ENCODE measurements at places on chromosomes 6 and 20.

GRCh38 chr6:17957904-17958620, 29.4 kb downstream of the KIF13A start:
- no peak for DNase-seq

GRCh38 chr6:150470960-150471665, 102.3 kb downstream of the IYD start:
- no peak for DNase-seq

GRCh38 chr6:107677399-107677798, 146.7 kb downstream of the SCML4 start:
- DNase-seq = no peak

DNA sequence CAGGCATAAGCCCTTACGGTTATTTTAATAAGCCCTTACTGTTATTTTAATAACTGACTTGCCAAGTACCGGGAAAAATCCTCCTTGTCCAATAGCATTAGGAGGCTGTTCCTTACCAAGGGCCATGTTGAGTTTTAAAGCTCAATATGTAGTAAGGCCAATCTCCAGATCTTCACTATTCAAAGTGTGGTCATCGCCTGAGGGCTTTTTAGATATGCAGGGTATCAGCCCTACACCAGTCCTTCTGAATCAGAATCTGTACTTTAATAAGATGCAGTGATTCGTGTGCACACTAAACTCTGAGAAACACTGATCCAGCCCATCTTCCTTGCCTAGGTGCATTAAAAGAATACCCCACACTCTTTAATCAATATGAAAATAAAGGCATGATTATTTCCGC, 72.8 kb upstream of the ZNF133 start:
- DNase-seq = no peak

GRCh38 chr6:14743474-14744211, 502.2 kb upstream of the JARID2 start:
- DNase-seq = no peak

DNA sequence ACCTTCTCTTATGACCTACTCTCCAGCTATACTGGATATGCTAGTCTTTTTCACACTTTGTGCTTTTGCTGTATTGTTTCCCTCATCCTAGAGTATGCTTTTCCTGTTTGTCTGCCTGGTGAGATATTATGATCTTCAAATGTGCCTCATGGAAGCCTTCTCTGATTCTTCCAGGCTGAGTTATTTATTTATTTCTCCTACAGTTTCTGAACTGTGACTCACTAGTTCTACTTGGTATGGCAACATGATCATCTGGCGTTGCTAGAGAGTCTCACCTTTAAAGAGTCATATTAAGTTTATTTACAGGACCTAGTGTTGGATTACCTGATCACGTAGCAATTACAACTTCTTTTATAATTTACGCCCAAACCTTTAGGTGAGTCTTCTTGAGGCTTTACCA, 81.2 kb upstream of the HDAC2 start:
- no peak for DNase-seq

DNA sequence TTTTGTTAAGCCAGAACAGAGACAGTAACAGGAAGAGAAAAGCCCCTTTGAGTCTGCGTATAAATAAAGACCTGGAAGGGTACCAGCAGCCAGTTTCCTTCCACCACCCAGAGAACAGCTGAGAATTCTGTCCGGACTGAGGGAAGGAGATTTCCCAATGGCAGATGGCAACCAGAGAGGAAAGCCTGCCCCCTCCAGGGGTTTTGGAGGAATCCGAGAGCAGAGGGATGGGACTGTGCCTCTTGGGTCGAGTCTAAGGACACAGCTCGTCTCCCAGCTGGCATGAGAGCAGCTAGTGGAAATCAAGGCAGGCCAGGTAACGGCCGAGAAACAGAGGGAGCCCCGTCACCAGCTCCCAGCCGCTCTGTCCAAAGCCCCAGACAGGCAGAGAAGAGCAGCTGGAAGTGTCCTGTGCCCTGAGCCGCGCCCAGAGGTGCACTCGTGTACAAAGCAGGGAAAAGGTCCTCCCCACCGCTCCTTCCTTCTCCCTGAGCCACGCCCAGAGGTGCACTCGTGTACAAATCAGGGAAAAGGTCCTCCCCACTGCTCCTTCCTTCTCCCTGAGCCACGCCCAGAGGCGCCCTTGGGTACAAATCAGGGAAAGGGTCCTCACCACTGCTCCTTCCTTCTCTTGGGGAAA, 134.0 kb upstream of the SNX9 start:
- DNase-seq = no peak

DNA sequence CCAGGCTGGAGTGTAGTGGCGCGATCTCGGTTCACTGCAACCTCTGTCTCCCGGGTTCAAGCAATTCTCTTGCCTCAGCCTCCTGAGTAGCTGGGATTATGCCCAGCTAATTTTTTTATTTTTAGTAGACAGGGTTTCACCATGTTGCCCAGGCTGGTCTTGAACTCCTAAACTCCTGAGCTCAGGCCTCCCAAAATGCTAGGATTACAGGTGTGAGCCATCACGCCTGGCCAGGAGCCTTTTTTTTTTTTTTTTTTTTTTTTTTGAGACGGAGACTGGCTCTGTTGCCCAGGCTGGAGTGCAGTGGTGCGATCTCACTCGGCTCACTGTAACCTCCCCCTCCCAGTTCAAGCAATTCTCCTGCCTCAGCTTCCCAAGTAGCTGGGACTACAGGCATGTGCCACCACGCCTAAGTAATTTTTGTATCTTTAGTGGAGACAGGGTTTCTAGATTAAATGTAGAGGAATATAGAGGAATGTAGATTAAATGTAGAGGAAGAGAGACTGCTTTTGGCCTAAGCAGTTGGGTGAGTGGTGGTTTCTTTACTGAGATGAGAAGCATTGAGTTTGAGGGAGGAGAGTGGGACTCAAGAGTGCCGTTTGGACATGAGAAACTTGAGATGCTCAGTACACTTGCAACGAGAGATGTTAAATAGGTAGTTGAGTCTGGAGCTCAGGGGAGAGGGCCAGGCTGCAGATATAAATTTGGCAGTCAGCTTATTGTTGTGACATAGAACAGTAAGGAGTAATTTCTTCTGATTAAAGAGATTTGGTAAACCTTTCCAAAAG, 16.7 kb downstream of the VAPB start:
- no peak for DNase-seq

- no peak for DNase-seq
Observed at GRCh38 chr6:147161974-147162495, 42.2 kb upstream of the STXBP5 start.

DNA sequence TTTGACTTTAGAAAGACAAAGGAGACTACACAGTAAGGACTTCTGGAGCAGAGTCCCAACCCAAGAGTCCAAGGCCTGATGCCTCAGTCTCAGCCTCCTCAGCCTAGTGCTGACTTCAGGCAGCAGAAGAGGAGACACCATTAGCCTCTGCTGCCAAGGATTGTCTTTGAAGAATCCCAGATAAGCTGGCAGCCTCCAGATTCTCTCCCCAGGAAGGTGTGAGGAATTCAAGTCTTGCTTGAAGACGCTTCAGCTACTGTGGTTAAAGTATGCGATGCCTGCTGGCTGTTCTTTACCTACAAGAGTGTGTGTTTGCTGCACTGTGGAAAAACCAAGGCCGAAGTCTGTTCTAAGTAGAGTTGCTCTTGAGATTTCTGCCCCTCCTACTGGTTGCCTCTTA, 215.9 kb upstream of the TCF21 start:
- no peak for DNase-seq

GRCh38 chr20:36499723-36500501, 41.4 kb upstream of the MYL9 start:
- no peak for DNase-seq

DNA sequence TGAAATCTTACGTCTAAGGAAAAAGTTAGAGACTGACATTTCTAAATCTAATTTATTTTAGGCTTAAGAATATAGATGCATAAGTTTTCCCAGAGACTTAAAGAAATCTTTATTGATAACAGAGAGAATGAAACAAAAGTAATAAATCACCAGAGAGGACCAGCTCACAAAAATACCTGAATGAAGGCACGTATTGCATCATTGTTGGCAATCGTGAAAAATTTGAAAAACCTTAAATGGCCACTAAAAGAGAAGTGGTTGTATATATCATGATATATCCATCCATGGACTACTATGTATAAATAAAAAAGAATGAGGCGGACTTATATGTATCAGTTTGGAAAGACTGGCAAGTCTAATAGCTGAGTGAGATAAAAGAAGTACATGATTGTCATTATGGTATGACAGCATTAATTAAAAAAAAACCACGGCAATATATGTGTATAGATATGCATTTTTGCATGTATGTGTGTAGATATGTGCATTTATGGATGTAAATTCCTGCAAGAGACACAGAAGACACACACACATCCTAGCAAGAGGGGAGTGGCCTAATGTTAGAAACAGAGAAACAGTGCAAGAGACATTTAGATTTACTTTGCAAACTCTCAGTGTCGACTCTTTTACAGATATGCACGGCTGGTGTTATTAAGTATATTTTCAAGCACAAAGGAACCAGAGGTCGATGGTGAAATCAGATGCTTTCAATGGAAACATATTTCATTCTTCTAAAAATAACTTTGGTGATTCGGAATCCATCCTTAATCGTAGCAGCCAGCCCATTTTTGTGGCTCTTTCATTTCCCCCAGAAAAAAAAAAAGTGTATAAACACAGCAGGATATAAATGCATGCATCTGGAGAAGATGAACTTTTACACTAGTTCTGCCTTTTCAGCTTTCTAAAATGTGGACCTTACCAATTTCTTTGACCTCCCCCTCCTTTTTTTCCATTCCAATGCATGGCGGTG, 156.1 kb upstream of the SALL4 start:
- no peak for DNase-seq

- DNase-seq = no peak
Observed at GRCh38 chr20:6726761-6727160, 40.7 kb upstream of the BMP2 start.

DNA sequence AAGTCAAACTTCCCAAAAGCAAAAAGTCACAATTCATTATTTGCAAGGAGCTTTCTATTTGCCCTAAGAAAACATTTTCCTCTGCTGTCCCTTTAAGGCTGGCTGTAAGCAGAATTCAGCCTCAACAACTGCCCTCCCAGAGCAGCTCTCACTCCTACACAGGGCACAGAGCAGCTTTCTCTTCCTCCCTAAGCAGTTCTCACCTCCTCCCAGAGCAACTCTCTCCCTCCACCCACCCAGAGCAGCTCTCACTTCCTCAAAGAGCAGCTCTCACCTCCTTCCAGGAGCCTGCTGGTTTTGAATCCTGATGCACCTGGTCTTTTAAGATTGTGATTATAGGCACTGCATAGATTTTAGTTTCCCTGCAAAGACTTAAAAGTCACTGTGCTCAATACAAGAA, 120.6 kb upstream of the TMEM181 start:
- DNase-seq = no peak

DNA sequence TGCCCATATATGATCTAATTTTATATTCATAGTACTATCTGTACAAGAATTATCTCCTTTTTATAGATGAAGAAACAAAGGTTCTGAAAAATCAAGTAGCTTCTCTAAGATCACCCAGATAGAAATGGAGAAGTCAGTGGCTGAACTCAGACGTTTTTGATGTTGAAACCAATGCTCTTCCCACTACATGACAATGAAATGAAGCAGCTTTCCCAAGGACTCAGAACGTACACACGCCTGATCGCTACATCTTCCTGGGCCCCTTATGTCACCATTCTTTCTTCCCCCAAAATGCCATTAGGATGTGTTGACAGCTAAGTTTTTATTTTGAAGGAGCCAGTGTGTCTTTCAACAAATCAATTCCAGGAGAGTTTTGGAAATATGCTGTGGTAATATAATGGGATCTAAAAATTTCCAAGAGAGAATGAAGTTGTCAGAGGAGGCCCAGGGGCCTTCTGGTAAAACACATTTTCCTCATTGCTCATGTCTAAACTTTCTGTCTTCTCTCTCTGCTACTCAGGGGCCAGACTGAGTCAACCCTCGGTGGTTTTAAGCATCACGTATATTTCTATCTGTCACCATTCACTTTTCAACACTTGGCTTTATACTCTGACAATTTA, 98.1 kb upstream of the COL21A1 start:
- DNase-seq = no peak

All from right forelimb (tissue), 1 donor.